ENCODE measurements at places on chromosomes 6 and 20.

- no peak for DNase-seq
Observed at GRCh38 chr20:51542033-51542570, 417 bp downstream of the NFATC2 start.

DNA sequence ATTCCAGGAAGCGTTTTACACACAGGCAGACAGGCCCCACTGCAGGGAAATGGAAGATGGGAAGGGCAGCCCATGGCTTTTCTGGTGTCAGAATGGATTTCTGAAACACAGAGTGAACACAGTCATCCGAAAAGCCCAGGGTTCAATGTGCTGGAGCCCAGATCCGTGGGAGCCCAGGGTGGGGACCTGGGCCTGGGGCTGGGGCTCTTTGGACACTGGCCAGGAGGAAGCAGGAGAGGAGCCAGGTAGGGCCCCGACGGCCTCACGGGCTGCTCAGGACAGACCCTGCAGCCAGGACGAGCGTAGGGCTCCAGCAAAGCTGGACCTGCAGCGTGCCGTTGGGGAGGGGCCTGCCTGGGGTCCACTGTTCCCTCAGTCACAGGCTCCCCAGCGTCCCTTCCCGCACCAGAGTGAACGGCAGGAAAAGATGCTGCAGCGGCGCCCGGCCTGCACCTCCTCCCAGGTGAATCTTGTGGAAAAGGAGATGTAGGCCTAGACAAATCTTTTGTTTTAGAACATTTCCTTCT is 24.3 kb upstream of the LSM14B start:
- no peak for DNase-seq

DNA sequence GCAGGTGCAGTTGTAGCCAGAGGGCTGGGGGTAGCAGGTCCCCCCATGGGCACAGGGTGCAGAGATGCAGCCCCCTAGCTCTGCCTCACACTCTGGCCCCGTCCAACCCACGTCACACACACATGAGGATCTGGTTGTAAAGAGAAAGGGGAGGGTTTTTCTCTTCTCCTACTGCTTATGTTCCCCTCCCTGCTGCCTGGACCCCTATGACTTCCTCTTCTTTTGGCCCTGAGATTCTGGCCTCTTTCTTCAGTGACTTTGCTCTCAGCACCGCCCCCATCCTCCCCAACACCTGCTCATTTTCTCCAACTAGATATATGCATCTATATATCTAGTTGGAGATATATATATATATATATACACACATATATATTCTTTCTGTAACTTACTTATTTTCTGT is 9.7 kb downstream of the NOTCH4 start:
- DNase-seq = no peak

DNA sequence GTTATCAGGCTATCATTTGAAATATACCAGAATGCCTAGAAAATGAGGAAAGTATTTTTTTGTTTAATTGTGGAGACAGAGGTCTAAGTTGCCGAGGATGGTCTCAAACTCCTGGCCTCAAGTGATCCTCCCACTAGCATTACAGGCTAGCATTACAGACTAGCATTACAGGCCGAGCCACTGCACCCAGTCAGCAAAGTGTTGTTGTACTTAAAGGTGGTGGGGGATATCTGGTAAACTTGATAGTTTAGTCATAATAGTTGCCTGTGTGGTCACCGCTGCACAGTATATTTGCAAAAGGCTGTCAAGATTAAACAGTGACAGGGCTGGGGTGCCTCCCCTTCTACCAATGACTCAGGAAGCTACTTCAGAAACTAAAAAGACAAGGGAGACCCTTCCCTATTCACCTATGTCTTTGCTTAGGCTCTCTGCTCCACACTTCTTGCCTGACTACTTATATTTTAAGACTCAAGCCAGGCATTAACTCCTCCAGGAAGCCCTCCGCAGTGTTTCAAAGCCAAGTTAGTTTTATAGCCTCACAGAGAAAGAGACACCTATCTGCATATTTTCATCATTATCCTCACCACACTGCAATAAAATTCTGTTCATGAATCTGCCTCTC is 3.1 kb upstream of the AKIRIN2 start:
- DNase-seq = no peak

DNA sequence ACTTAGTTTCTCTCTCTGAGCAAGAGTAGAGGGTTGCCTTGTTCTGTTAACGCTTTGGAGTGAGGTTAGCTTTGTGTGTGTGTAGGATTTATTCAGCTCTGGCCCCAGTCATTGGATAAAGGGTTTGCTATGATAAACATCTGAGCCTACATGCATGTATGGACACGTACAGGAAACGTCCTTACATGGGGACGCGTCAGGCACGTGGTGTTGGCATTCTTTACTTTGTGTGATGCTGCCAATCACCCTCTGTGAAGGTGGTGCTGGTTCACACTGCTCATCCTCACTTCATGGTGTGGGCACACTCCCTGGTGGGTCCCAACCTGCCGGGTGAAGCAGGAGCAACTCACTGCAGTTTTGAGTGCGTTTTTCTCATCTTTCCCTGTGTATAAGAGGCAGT is 53.4 kb upstream of the CD93 start:
- no peak for DNase-seq

DNA sequence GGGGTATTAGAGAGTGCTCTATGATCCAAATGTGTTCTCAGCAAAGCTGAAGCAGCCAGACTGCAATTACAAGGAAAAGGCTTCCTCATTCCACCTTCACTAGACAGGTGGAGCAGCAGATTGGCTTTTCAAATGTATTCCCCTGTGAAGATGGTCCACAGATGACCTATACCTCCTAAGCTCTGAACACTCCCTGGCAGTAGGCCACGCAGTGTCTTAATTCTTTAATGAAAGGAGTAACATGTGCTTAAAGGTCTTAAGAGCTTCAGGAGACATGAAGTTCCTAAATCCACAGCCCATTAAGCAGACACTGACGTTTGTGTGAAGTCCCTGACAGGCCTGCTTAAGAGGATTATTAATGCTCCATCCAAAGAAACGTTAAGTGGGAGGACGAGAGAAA is 138.9 kb upstream of the NUP153 start:
- no peak for DNase-seq

GRCh38 chr6:90701146-90701781 is 114.4 kb upstream of the MAP3K7 start:
- no peak for DNase-seq

GRCh38 chr6:109236115-109237076 is 141.1 kb downstream of the CEP57L1 start:
- no peak for DNase-seq

GRCh38 chr6:5778317-5778857 is 228.3 kb downstream of the NRN1 start:
- no peak for DNase-seq

DNA sequence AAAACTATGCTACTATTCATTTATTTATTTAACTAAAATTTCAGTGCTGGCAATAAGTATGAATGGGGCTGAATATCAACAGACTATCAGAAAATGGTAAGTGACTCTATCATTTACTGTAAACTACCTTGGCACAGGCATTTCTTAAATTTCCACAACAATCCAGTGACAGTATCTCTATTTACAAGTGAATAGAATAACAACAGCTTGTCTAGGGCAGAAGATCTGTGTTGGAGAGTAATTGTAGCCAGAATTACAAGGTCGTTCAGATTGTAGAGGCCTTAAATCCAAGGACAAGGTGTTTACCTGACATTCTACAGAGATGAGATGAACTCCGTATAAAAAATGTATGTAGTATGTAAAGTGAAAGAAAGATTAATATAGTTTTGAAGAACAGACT is 193.8 kb upstream of the SIM1 start:
- DNase-seq = no peak

DNA sequence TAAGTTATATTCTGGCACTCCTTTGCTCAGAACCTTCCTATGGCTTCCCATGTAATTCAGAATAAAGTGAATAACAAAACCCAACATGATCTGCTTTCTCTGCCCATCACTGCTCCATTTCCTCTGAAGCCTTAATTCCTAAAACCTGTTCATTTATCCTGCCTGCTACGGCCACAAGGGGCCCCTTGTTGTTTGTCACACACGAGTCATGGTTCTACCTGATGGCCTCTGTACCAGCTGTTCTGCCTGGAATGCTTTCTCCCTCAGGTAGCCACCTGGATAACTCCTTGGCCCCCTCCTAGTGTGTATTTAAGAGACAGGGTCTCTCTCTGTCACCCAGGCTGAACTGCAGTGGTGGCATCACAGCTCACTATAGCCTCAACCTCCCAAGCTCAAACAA is 26.8 kb downstream of the ERGIC3 start:
- DNase-seq = no peak

GRCh38 chr6:75418233-75418632 is 75.4 kb downstream of the FILIP1 start:
- DNase-seq = peak; percentile 25

DNA sequence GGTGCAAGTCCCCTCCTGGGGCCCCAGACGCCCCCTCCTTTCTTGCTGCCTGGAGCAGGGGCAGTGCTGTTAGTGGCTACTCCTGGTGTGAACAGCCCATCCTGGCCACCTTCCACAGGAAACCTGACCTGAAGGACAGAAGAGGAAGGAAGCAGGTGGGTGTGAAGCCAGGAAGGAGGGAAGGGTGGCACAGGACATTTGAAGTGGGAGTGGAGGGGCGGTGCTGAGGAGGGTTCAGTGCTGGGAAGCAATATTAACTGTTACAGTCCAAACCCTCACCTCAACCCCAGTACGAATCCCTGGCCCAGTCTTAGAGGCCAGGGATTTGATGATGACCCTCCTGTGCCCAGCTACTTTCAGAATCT is 766 bp downstream of the PRICKLE4 start:
- DNase-seq = no peak

- no peak for DNase-seq
Observed at GRCh38 chr6:26420688-26421171, 18.7 kb downstream of the BTN3A1 start.

DNA sequence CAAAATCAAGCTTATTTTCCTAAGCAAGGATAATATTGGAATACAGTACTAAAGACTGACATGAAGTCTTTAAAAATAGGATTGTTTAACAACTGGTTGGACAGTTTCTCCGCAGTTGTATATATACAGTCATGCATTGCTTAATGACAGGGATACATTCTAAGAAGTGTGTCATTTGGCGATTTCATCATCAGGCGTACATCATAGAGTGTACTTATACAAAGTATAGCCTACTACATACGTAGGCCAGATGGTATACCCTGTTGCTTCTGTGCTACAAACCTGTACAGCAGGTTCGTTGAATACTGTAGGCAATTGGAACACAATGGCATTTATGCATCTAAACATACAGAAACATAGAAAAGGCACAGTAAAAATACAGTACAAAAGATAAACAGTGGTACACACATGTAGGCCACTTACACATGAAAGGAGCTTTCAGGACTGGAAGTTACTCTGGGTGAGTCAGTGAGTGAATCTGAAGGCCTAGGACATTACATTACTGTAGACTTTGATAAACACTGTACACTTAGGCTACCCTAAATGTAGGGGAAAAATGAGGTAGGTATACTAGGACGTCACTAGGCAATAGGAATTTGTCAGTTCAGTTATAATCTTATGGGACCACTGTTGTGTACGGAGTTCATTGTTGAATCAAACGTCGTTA is 20.1 kb downstream of the HECA start:
- no peak for DNase-seq

DNA sequence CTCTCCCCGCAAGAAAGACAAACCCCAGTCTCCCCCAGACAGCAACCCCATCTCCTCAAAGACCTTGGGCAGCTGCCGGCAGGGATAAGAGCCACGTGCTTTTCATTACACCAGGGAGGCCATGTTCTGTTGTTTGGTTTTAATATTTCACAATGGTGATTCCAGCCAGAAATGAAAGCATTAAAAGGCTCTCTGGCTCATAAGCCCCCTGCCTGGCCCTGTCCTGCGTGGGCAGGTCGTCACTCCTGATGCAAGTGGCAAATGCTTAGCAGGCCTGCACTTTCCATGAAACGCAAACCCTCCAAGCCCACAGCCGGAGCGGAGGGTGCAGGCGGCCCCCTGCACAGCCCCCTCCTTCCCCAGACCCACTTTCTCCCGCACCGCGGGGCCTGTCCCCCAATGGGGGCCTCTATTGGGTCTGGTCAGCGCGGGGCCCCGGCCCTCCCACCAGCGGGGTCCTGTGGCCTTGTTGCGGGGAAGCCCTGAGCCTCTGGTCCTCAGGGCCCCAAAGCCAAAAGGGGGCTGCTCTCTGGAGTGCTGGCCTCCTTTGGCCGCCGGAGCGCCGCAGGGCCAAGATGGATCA is 77.2 kb downstream of the TMEM242 start:
- no peak for DNase-seq

GRCh38 chr6:151054306-151054705 is 185.5 kb upstream of the AKAP12 start:
- no peak for DNase-seq

DNA sequence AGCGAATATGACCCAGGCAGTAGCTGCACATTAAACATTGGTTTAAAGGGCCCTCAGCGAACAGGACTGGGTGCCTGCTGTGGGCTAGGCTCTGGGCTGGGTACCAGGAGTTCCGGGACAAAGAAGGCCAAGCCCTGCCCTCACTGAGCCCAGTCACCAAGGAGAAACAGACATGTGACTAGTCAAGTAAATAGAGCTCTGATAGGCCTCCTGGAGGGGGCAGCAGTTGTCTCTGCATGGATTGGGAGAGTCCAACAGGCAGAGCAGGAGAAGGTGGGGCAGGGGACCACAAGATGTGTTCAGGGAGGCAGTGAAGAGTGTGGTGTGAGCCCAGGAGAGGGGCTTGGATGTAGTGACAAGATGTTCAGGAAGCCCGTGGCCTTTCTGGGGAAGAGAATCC is 3.1 kb downstream of the HM13 start:
- no peak for DNase-seq

- DNase-seq = no peak
Observed at GRCh38 chr6:159682810-159683209, 10.2 kb downstream of the SOD2 start.

DNA sequence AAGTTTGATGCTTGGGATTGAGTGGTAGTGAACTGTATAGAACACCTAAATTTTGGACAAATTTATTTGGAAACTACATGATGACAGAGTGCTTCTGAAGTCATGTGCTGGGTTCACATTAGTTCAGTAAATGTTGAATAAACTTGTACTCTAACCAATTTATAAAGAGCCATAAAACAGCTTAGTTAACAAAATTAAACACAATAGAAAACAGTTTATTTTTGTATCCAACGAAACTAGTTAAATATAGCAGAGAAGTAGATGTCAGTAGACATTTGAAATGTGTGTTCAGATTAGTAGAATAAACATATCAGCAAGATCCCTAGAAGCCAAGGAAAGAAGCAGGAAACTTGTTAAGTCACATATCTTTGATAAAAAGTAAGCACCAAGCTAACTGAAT is 32.1 kb downstream of the SCAF8 start:
- DNase-seq = no peak

GRCh38 chr6:113556775-113557174 is 300.4 kb upstream of the MARCKS start:
- DNase-seq = no peak

DNA sequence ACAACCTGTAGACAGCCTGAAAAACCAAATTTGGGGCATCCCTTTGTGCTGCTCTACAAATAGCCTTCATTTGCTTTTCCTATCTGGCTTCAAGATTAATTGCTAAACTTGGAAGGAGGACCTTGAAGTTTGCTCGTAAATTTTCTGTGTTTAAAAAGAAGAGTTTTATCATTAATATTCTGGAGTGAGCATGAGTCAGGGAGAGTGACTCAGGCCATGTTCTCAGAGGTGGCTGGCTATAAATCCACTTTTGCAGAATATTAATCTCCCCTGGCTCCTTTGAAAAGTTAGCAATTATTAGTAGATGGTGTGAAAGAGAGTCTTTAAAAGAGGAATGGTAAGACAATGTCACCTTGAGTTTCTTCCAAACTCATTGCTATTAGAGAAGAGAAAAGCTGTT is 91.0 kb downstream of the ANKEF1 start:
- no peak for DNase-seq

GRCh38 chr6:147509891-147510290 is 1.4 kb downstream of the SAMD5 start:
- DNase-seq = no peak
